T-helper 2 cell treated with Interferon-gamma antibody and Interleukin-4, amounts not matched to agents 5 μg/mL and 100 μg/mL, for 36 hours (primary cell): ENCODE measurements at places on chromosomes 5 and 9.

GRCh38 chr5:114839360-114839759 is 330.3 kb downstream of the TRIM36 start:
- DNase-seq = no peak

DNA sequence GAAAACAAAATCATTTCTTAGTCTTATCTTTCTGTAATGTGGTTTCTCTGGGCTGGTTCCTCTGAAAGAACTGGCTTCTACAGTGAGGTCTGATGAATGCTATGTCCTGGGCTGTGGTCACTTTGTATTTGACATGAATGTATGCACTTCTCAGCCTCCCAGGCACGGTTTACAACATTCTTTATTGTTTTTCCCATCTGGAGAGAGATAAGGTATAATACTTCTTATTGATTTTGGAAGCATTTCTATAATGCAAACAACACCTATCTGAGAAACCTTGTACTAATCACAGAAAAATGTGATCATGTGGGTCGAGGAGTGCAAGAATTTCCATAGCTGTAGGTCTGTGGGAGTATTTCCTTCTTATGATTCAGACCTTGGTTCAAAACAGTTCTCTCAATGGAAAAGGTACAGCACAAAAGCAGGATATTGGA is 46.9 kb downstream of the ACTBL2 start:
- DNase-seq = no peak

GRCh38 chr5:66864240-66864884 is 268.2 kb downstream of the MAST4 start:
- no peak for DNase-seq

GRCh38 chr5:108238936-108239887 is 142.7 kb downstream of the FBXL17 start:
- no peak for DNase-seq

DNA sequence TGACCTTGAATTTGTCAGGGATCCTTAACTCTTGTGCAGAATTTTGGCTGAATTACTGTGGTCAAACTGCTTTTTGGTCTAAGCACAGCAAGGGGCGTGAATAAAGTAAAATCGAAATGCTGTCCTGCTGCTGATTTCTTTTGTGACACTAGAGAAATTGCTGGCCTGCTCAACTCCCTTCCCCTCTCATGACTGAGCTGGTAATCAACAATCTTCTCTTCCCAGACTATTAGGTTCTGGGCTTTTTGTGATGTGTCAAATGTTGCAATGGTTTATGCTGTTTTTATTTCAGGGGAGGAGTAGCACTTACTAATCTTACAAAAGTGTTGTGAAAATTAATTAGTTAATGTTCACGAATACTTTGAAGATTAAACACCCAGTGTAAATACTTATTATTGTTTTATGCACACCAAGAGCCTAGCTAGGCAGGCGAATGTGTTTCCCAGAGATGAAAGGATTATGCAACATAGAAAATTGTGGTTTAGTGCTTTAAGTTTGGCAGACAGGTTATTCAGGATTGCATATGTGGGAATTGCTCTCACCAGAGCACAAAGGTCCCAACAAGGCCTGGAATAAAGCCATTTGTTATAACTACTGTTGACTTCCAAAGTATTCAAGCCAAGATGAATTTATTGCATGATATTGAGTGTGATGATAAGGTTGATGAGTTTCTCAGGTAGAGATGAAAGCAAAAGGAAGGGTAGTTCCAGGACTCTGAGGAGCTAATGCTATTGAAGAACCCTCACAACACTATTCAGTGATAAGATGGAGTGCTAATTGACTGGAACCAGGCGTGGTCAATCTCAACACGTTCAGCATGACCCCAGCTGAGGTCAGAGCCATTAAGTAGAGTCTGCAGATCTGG is 280.7 kb upstream of the ZNF608 start:
- DNase-seq = no peak

DNA sequence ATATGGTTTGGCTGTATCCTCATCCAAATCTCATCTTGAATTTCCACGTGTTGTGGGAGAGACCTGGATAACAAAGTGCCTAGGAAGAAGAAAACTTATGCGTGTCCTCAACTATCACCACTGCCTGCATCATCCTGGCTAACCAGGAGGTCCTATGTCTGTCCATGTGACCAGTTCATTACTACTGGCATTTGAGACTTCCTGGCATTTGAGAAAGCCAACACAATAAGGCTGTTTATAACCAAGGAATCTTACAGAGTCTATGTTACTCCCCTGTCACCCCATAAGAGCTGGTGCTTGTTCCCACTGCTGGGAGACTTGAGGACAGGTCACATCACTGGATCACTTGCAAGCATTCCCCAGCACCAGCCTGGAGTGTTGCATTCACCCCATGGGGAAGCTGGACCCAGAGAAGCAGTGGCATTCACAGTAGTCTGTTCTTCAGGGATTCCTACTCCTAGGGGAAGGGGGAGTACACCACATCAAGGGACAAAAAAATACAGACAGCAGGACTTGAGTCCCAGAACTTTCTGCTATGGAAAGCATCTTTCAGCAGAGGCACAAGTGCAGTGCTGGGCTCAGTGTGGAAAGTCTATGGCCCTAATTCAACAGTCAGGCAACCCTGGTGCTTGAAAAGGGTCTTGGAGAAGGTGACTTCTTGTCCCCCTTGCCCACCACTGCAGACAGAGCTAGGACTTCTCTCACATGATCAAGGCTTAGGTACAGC is 717.1 kb downstream of the SEMA5A start:
- no peak for DNase-seq

DNA sequence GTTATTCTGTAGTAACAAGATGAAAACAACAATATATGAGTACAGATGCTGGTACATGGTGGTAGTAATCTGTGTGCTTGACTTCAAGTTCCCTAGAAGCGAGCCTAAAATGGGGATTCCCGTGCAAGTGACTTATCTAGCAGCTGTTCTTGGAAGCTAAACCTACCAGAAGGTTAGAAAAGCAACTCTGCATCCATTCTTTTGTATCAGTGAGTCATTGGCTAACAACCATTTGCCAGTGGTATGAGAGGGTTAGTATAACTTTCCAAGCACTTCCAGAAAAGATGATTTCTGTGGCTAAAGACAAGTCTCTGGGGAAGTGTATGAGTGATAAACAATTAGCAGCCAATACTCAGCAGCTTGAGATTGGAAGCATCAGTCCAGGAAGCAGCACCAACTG is 787.7 kb upstream of the CDH6 start:
- DNase-seq = no peak

GRCh38 chr5:82820188-82820587 is 257.0 kb downstream of the TMEM167A start:
- DNase-seq = no peak

DNA sequence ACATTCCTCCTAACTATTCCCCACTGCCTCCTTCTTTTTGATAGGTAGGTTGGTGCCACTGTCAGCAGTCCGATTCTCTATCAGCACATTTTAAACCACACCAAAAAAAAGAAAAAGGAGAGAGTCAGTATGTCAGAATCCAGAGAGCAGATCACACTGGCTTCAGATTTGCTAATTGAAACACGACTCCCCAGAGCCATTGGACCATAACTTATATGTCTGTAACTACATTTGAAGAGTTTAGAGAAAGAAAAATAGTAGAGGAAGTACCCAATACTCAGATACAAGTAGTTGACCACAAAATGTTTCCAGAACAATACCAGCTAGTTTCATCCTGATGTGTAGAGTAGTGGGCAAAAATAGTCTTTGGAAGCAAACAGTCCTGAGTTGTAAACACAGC is 216.6 kb downstream of the NR2F1-AS1 start:
- DNase-seq = no peak

- DNase-seq = no peak
These were observed 49.5 kb upstream of the SUSD1 start for GRCh38 chr9:112224401-112225289.
